ENCODE measurements at places on chromosomes 5 and 9. TPM values are rescaled to one million over a fixed set of nuclear protein-coding genes. Genes with fewer than 3 reads are reported as not detected.

DNA sequence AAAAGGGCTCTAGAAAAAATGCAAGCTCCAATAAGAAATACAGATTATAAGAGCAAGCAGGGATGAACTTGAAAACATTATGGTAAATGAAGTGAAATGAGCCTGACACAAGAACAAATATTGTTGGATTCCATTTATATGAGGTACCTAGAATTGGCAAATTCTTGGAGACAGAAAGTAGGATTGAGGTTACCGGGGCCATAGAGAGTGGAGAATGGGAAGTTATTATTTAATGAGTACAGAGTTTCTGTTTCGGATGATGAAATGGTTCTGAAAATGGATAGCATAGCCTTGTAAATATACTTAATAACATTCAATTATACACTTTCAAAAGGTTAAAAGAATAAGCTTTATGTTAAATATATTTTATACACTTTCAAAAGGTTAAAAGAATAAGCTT is 75.6 kb upstream of the SLC12A2 start:
- DNase-seq = no peak

Gene THBS4
- 2.8 TPM for total RNA-seq

Gene IFNA2
- total RNA-seq = not detected

GRCh38 chr5:106699198-106699597 is 971.5 kb downstream of the EFNA5 start:
- no peak for DNase-seq

Gene LCP2
- total RNA-seq = 21.7 TPM

GRCh38 chr5:93807846-93808245 is 66.4 kb upstream of the POU5F2 start:
- DNase-seq = no peak

- no peak for DNase-seq
Observed at GRCh38 chr5:176162198-176162597, 76.0 kb upstream of the SIMC1 start.

DNA sequence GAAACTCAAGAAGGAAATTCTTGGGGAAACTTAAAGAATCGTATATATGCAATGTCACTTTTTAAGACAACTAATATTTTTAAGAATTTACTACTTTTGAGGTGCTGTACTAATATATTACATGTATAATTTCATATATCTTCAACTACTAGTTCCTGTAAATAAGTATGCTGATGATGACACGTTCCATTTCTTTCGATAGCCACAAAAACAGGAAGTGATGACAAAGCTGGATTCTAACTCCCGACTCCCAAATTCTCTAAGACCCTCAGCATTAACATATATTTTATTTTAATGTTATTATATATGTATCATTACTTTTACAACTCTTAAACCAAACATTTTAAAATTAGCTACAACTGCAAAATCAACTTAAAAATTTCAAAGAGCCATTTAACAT is 74.8 kb downstream of the STK32A start:
- no peak for DNase-seq

DNA sequence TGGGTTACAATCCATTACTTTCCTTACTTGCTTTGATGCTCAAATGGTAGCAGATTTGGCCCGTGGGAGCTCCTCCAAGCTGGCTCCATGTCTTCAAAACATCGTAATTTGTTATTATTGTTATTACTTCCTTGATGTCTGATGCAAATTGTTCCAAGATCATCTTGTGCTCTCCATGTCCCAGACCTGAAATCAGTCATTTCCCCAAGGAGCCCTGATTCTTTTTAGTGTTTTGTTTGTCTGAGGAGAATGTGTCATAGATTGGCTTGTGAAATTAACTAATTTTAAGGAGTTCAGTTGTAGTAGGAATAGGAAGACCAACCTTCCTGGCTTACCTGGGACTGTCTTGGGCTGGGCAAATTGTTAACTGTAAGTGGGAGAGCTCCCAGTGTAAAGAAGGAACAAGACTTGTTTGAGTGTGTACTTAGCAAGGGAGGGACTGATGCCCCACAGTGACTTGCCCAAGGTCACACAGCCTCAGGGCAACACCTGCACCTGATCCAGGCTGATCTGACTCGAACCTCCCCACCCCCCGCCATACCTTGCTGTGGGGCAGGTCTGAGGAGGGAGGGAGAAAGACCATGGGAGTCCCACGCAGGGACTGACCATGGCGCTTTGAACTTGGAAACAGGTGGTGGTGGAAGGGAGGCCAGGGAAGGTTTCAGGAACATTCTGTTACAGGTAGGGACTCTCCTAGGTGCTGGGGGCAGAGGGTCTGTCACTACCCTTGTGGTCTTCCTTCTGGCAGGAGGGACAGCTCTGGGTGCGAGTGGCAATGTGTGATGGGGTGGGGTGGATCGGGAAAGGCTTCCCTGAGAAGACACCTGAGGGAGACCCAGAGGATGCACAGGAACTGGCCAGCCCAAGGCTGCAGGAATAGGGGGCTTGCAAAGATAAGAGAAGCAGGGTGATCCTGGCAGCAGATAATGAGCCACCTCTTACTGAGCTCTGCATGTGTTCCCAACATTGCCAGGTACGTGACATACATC is 2.7 kb upstream of the BICD2 start:
- DNase-seq = no peak

Gene CEP78
- 10.2 TPM for total RNA-seq

Gene MARCOL
- total RNA-seq = not detected

Gene CEL
- total RNA-seq = 3.0 TPM

DNA sequence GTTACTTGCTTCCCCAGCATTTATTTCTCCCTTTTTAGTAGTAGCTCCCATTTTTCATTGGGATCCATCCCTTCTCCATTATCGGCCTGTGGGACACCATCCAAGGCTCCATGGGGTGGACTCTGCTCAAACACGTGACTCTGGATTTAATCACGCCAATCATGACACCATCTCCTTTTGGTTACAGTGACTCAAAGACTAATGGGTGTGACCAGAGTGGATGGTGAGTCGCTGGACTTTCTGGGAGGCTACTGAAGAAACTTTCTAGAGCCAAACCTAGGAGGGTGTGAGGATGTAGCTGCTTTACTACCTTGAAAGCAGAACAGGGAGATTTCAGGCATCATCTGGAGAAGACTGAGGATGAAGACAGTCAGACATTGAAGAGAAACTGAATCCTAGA is 93.1 kb downstream of the PJA2 start:
- no peak for DNase-seq

- no peak for DNase-seq
Observed at GRCh38 chr5:93243481-93243880, 337.5 kb downstream of the NR2F1-AS1 start.

Gene SWI5
- total RNA-seq = 21.9 TPM

GRCh38 chr5:167375125-167375524 is 916.3 kb upstream of the WWC1 start:
- DNase-seq = no peak

DNA sequence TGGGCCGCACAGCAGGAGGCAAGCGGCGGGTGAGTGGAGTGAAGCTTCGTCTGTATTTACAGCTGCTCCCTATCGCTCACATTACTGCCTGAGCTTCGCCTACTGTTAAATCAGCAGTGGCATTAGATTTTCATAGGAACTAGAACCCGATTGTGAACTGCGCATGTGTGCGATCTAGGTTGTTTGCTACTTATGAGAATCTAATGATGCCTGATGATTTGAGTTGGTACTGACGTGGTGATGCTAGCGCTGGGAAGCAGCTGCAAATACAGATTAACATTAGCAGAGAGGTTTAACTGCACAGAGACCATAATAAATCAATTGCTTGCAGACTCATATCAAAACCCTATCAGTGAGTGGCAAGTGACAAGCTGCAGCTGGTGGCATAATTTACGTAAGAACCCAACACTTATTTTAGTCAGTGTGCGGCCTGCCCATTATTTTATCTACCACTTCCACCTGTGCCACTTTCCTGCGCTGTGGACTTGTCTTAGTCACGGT is 133.4 kb upstream of the CDH9 start:
- DNase-seq = no peak

DNA sequence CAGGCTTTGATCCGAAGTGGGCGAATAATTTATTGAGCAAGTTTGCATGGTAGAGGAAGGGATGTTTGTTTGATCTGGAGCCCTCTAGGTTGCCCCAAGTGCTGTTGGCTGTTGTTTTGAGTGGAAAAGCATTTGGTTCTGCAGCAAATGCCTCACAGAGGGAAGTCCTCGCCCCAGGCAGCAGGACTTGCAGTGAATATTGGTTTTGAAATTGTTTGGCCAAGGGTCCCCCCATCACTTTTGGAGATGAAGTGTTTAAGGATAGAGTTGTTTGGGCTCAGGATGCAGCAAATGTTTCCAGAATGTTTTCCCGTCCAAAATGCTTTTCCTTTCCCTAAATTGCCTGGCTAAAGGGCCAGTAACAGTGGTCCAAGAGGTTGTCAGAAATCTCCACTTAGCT is 3.1 kb downstream of the JADE2 start:
- no peak for DNase-seq

GRCh38 chr5:71645030-71645429 is 57.9 kb downstream of the MCCC2 start:
- no peak for DNase-seq

Gene BOD1
- 49.3 TPM for total RNA-seq

DNA sequence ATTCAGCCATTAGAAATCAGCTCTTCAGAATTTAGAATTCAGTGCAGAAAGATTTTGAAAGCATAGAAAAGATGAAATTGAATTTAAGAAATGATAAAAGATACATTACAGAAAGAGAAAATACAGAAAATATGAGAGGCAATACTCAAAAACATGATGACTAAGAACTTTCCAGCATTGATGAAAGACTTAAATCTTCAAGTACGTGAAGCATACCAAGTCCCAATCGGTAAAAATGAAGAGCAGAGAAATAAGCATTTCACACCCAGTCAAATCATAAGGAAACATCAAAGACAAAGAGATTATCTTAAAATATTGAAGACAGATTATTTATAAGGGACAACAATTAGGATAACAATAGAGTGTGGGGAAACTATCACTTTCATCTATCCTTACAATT is 35.1 kb downstream of the MUSK start:
- no peak for DNase-seq

DNA sequence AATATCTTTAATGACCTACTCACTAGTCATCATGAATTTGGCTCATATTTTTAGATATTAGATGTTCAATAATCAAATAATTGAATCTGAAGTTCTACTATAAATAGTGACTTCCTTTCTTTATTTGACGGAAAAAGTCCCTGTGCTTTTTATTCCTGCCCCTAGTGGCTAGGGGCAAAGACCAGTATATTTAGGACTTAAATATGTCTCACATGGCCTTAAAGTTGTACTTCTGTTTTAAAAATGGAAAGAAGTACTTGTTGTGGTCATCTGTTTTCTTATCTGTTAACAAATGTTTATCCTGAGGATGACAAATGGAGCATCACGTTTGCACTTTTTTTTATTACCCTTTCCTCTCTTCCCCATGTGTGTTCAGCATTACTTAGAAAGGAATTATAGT is 89.2 kb upstream of the GRHPR start:
- DNase-seq = no peak

- DNase-seq = no peak
Observed at GRCh38 chr5:103461243-103461642, 101.3 kb downstream of the NUDT12 start.

Gene BTNL3
- total RNA-seq = not detected

DNA sequence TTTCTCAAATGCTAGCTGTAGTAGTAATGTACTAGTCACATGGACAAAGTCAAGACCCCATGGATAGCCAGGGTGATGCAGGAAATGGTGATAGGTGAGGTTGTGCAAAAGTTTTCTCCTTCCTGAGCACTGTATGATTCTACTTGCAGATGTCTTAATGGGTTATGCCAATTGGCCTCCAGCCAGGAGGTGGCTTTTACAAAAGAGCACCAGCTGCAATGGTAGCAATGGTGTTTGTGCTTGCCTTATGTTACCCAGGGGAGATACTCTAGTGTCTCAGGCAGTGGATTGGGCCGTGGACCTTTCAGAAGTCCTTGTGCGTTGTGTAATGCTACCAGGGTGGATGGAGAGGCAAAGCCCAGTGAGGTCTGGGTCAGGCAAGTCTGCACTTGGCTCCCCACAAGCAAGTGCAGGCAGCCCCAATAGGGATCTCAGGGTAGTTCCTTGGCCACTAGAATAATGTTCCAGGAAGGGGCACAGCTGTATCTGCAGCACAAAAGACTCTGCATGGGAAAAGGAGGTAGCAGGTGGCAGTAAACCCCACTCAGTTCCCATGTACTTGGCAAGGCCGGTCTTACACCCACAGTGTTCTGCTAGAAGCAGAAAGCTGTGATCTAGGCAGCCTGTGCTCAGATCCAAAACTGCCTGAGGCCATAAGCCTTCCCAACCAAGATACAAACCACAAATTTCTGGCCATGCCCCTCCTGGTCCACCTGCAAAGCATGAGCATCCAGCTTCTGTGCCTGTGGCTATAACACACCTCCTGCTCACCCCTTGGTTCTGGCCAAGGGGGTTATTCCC is 46.4 kb upstream of the EDIL3 start:
- DNase-seq = no peak

- DNase-seq = no peak
Observed at GRCh38 chr9:826500-827280, 14.8 kb upstream of the DMRT1 start.

- peak; percentile 84 for DNase-seq
Observed at GRCh38 chr5:149675610-149676201, 54.4 kb upstream of the PPARGC1B start.

Gene GZMA
- total RNA-seq = 2.1 TPM

- DNase-seq = no peak
Observed at GRCh38 chr9:12759761-12760160, 15.1 kb upstream of the LURAP1L start.

DNA sequence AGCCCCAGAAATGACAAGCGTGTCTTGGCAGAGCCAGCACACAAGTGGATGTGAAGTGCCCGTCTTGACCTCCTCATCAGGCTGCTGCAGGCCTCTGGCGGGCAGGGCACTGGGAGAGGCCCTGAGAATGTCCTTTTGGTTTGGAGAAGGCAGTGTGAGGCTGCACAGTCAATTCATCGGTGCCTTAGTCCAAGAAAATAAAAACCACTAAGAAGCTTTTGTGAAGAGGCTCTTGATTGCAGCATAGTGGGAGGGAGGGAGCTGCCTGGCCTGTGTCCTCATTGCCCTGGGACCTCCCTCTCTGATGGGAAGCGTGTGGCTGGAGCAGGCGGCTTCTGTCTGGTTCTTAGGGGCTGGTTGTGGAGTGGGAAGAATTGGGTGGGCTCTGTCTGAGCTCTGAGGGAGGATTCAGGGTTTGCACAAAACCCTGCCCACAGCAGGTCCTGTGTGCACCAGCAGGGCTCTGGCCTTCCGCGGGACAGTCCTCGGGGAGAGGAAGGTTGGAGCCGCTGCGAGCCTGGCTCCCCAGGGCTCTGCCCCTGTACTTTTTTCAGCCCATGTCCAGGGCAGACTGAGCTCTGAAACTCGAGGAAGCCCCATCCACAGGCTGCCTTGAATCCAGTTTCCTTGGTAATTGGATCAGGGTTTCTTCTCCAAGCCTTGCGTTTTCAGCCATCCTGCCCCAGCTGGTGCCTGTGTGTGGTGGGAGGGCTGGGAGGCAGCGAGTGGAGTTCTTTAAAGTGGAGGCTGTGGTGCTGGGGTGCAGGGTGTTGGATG is 1.1 kb downstream of the HRCT1 start:
- DNase-seq = peak; percentile 70

- peak; percentile 51 for DNase-seq
Observed at GRCh38 chr5:93164690-93165089, 416.3 kb downstream of the NR2F1-AS1 start.

DNA sequence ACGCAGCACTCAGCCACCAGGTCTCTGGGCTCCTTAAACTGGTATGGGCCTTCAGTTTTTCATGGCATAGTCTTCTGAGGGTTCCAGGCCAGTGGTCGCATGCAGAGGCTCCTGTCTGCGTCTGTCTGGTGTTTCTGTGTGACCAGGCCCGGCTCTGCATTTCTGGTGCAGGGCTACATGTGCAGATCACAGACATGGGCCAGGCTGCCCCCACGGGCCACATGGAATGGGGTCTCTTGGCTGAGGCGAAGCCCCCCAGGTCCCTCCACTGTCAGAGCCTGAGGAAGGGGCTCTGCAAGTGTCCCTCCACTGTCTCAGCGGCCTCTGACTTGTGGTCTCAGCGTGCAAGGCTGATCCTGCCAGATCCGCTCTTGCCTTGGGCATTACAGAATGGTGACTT is 15.6 kb upstream of the CARD19 start:
- DNase-seq = no peak

Measured in ureter (tissue), 1 donor.